ENCODE measurements at places on chromosomes 12 and 14.

GRCh38 chr12:92553389-92553788 is 149.4 kb upstream of the PLEKHG7 start:
- DNase-seq = no peak

DNA sequence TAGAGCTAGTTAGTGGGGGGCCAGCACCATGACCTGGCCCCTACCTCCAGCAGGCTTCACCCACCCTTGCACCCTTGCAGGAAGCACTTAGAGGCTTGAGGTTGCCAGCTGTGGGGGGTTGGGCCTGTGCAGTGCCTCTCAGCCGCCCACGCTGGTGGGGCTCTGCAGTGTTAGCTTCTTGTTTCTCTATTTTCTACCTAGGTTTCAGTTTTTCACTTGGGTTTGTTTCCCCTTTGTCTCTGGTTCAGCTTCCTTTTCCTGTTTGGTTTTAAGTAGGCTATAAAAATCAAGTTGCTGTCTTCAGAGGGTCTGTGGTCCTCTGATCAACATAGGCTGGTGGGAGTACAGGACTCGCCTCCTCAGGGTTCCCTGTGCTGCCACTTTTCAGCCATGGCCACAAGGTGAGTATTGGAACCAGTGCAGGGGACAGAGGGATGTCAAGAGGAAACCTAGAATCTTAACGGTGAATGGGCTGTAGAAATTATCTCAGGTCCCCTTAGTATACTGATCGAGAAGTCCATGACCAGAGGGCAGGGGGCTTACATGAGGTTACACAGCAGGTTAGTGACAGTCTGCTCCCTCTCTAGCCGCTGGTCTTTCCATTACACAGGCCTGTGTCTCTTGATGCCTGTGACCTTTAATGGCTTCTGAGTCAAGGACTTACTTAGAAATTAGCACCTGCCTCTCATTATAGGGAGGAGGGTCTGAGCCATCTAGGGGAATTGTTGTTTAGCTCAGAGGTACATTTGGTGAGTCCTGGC is at the start of gene EVL:
Gene EVL, plus strand, starts transcription at position 312 of the 761 bp plus-strand sequence. Its CDS starts 79 bp downstream, at position 391.
- DNase-seq = no peak

DNA sequence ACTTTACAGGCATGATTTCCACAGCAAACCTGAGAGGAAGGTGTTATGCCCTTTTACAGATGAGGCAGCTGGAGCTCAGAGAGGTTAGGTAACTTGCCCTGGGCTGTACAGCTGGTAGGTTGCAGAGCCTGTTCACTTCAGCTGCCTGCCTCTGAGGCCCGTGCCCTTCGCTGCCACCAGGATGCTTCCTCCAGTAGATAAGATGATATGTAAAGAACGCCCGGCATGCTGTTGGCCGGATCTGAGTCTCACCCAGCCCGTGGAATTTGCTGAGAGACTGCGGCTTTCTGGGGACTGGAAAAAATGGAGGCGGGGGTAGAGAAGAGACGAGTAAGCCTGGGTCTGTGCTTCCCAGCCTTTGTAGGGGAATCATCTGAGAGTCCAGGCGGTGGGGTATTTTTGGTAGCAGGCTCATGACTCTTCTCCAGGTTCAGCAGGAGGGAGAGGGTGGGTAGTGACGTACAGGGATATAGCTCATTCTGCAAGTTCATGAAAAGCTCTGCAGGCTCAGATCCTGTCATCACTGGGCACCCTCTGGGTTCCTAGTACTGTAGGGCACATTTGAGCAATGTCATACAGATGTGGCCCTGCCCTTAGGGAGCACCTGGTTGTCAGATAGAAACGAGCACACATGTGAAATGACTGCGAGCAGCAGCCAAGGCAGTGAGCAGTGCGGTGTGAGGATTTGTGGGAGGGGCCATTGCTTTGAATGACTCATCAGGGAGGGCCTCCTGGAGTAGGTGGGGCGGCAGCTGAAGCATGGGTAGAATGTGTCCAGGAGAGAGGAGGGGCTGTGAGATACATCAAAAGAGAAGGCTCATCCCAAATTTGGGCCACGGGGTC is 159.4 kb downstream of the TSPAN9 start:
- DNase-seq = peak; percentile 89

- no peak for DNase-seq
Observed at GRCh38 chr12:98838231-98838647, 193.1 kb downstream of the APAF1 start.

- no peak for DNase-seq
Observed at GRCh38 chr14:28870033-28870564, 103.5 kb downstream of the FOXG1 start.

DNA sequence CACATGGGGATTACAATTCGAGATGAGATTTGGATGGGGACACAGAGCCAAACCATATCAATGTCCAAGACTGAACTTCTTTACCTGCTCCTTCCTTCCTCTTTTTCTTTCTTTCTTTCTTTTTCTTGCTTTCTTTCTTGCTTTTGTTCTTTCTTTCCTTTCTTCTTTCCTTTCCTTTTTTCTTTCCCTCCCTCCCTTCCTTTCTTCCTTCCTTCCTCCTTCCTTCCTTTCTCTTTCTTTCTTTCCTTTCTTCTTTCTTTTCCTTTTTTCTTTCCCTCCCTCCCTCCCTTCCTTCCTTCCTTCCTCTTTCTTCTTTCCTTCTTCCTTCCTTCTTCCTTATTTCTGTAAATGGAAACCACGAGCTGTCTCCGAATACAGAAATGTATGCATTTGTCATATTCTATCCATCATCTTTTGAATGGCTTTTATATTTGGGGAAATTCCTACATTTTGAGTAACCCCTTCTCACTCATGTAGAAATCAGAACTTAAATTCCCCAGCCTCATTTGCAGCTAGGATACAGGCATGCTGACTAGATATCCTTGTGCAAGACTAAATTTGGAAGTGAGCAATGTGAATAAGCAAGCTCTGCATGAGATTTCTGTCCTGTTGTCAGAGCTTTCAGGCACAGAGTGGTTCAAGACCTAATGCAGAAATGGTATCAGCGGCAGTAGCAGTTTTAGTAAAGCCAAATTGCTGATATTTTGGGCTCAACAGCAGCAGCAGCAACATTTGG is 11.5 kb downstream of the GPR33 start:
- no peak for DNase-seq

GRCh38 chr14:90235179-90235976 is 21.0 kb upstream of the PSMC1 start:
- DNase-seq = peak; percentile 90
